Fibroblast of lung (primary cell): ENCODE measurements at places on chromosomes 7 and 10.

DNA sequence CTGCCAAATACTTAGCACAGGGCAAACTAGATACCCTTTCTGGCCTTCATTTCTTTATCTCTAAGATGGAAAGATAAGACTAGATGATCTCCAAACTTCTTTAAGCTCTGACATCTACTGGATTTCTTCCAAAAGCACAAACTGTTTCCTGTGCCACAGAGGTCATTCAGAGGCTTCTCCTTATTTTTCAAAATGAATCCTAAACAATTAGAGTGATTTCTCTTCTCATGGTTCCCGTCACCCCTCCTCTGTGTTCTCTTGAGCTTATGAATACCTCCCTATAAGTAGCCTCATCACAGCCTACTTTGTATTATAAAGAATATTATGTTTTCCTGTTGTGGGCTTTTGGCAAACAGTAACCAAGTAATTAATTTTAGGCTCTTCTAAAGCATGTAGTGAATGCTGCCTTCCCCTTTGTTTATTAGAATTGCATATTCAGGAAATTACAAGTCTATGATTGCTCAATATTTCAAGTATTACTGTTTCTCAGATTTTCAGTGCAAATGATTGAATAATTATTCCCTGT lies 179.5 kb downstream of the REEP3 start:
- peak; percentile 84 for DNase-seq

DNA sequence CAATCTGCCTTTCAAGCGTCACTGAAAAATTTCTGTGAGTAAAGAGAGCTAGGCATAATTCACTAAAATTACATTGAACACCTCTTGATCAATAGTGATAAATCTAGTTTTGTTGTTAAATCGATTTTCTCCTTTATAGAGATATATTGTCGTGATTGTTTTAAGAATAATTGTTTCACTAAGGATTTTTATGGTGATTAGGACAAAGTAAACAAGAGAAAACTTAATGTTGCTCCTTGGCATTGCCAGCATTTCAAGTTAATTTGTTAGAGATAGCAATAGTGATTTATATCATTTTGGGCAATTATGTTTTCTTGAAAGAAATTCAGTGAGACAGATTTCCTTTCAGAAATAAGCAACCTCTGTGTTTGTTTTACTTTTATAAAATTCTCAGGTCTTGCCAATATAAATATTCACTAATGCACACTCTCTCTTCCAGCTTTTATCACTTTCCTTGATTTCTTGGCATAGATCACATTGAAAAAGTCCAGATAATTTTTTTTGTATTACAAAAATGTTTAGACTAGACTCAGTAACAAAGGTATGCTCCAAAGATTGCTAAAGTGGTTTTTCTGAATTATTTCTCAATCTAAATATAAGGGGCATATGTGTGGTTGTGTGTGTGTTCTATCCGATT lies 538.7 kb downstream of the TFEC start:
- no peak for DNase-seq

- DNase-seq, result no peak
Measured at GRCh38 chr7:32643194-32643593, 147.9 kb downstream of the AVL9 start.

- no peak for DNase-seq
Measured at GRCh38 chr7:73314271-73314670, 5.6 kb upstream of the NSUN5 start.

DNA sequence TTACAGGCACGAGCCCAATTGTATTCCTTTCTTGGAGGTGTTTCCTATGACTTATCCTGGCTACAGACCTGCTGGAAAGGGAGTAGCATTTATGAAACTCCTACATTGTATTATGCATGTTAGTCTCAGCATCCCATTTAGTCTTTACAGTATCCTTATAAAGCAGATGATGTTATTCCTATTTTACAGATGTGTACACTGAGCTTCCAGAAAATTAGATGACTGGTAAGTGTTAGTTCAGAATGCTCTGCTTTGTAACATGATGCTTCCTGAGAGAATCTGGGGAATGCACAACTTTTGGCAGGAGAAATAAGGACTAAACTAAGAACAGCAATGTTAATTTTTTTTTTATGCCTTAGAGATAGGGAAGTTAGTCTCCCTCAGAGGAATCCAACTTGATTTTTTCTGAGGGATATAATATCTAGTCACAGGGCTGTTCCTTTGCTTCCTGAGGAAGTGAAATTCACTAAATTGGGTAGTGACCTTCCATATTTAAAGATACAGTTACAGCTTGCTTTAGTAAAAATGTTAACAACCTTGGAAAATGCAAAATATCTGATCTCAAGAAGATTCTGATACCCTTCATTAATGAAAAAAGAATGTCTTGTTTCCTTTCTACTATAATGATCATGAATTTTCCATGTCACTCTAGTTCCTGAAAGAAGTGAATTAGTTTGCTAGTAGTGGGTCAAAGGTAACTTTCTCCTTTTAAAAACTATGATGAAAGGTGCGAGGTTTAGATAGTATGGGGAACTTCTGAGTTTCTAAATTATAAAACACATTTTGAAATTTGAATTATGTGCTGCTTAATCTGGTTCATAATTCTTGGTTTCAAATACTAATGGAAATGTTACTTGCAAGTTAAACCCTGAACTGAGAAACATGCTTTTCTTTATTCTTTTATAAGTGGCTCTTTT lies 194.0 kb upstream of the PRPS1L1 start:
- peak; percentile 65 for DNase-seq

- DNase-seq, result no peak
Measured at GRCh38 chr10:5045095-5045494, 41.4 kb upstream of the AKR1C2 start.
